Mammary epithelial cell (primary cell): ENCODE measurements at places on chromosomes 5 and 9. TPM values are rescaled to one million over a fixed set of nuclear protein-coding genes. Genes with fewer than 3 reads are reported as not detected.

Gene STC2
- 133 and 200 TPM in 2 replicates for total RNA-seq

Gene RHOBTB3
- 0.69 and 0.99 TPM in 2 replicates for total RNA-seq

Gene AUH
- 10.9 and 17.4 TPM in 2 replicates for total RNA-seq

Gene PCDHGA2
- 3.0 TPM for total RNA-seq

Gene SH3PXD2B
- 19.2 TPM for total RNA-seq

Gene ENTPD8
- 0.83 TPM for total RNA-seq

Gene BARHL1
- total RNA-seq, result not detected in 2 replicates

Gene ANKDD1B
- total RNA-seq, result 1.5 TPM

Gene SV2C
- 0.26 TPM in 1 of 2 replicates, not detected in the other for total RNA-seq

Gene IQGAP2
- 0.83 TPM for total RNA-seq

Gene ADAMTS12
- total RNA-seq, result 3.7 TPM

Gene CCL27
- total RNA-seq, result not detected

Gene GPR150
- total RNA-seq, result not detected in 2 replicates

DNA sequence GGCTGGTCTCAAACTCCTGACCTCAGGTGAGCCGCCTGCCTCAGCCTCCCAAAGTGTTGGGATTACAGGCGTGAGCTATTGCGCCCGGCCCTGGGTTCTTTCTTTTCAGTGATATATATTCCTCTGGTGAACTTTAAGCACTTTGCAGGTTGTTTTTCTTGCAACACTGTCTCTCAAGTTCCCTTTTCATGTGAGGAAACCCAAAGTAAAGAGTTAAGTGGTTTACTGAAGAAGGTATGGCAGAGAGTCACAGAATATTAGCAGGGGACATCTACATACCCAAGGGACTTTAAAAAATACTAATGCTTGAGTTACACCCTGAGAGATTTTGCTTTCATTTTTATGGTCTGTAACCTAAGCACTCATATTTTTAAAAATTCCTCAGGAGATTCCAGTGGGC is 6.7 kb upstream of the GAPT start:
- no peak for DNase-seq

- DNase-seq, result no peak
Measured at GRCh38 chr5:151751091-151751490, 7.3 kb downstream of the ATOX1 start.

- DNase-seq, result no peak
Measured at GRCh38 chr5:59661954-59662615, 231.4 kb downstream of the PDE4D start.

DNA sequence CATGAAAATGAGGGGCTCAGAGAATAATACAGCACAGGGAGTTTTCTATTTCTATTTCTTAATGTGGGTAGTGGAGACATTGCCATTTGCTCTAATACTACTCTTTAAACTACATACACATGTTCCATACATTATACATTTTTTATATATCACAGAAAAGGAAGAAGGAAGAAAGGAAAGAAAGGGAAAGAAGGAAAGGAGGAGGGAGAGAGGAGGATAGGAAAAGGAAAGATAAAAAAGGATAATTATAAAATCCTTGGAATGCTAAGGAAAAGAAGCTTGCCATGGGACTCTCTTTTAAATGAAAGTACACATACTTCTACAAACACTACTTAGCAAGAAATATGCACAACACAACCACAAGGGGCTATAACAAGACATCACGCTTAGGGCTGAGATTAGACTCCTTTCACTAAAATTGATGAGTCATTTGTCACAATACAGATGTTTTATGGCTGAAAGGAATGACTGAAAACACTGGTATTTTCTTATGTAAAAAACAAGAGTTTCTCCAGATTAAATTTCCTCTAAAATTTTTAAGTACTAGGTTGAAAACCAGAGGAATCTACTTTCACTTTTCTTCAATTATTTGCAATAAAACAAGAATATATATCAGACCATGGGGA is 219.8 kb downstream of the ARL15 start:
- DNase-seq, result peak; percentile 35

GRCh38 chr9:123929177-123929869 is 603 bp downstream of the DENND1A start:
- no peak for DNase-seq

- no peak for DNase-seq
Measured at GRCh38 chr5:139897342-139897741, 101.7 kb downstream of the PSD2 start.

- DNase-seq, result peak; percentile 92
Measured at GRCh38 chr5:66894480-66895240, 298.5 kb downstream of the MAST4 start.

DNA sequence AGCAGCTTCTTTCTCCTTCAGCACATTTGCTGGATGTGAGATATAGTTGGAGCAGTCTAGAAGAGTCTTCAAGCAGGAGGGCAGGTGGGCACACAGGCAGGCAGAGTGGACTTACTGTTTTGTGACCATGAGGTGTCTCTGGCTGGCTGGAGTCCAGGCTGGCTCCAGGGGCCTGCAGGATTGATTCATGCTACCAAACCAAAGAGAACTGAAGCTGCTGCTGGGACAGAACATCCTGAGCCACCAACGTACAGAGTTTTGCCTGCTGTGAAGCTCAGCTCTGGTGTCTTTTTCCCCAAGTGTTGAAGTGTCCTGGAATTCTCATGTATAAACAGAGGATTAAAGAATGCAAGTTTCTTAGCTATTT is 45.7 kb downstream of the CYSTM1 start:
- DNase-seq, result no peak

GRCh38 chr9:6007770-6008168 is 7.7 kb downstream of the RANBP6 start:
- peak; percentile 67 for DNase-seq

DNA sequence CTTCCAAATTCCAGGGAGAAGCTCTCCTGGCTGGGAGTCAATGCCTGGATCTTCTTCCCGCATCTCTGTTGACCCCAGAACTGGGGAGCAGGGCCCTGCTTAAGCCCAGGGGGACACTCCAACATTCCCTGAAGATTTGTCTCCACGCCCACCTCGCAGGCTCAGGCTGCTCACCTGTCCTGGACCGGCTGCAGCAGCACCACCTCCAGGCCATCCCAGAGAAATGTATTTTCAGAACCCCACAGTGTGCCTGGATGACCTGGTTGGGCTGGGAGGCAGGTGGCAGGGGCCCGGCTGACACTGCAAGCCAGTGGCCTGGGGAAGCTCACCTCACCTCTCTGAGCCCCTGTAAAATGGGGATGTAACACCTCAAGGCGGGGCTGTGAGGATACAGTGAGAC is 27.1 kb upstream of the ZBTB43 start:
- peak; percentile 21 for DNase-seq

GRCh38 chr5:669842-670395 is 23.2 kb downstream of the TPPP start:
- DNase-seq, result no peak

- DNase-seq, result peak; percentile 5
Measured at GRCh38 chr5:17257705-17258273, 40.4 kb downstream of the BASP1 start.

DNA sequence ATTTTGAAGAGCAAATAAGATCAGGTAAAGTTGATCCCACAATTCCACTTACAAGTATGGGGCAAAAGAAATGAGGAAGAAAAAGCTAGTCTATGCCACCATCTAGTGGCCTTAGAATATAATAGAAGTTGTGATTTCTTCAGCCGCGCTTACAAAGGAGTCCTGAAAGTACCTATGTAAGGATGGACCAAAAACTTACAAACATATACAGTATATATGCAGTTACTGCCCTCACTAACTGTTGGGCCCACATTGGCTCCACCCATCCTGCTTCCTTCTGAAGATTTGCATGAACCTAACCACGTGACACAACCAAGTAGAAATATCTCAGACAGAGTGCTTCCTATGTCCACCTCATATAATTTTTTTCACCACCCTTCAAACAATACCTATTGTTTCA is 11.7 kb upstream of the OR13D1 start:
- peak; percentile 41 for DNase-seq

GRCh38 chr5:71923755-71924154 is 183.5 kb upstream of the MAP1B start:
- DNase-seq, result no peak

- no peak for DNase-seq
Measured at GRCh38 chr5:32387211-32387610, 57.3 kb downstream of the ZFR start.

GRCh38 chr5:74556006-74556405 is 84.5 kb downstream of the ENC1 start:
- no peak for DNase-seq

DNA sequence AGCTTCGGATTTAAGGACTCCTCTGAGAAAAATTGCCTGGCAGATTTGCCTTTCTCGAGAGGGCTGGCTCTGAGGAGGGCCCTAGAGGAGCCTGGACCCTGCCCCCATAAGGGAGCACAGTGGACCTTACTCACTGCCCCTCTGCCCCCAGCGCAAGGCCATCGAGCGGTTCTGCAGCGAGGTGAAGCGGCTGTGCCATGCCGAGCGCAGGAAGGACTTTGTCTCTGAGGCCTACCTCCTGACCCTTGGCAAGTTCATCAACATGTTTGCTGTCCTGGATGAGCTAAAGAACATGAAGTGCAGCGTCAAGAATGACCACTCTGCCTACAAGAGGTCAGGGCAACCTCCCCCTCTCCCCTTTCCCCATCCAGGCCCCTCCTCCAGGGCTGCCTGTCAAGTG is 34.6 kb downstream of the CYFIP2 start:
- no peak for DNase-seq
